ENCODE measurements at places on chromosomes 13 and 19.

GRCh38 chr19:10707440-10707839 is 6.2 kb downstream of the QTRT1 start:
- no peak for DNase-seq

- DNase-seq = no peak
These were observed 89.0 kb upstream of the SPATA13 start for GRCh38 chr13:24071423-24072075.

DNA sequence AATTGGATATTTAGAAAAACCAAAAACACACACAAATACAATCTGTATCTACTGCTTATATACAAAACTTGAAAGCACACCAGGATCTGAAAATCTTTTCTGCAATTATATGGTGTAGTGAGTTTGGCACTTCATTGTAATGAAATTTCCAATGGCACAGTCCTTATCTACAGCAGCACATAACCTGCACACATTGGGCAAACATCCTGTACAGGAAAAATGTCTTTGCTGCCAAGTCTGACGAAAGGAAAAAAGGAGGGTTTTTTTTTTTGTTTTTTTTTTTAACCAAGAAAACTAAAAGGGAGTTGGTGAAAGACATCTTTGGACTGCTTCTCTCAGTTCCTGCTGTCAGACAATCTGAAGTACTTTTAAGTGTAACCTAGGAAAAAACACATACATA is 107.8 kb downstream of the FOXO1 start:
- no peak for DNase-seq

DNA sequence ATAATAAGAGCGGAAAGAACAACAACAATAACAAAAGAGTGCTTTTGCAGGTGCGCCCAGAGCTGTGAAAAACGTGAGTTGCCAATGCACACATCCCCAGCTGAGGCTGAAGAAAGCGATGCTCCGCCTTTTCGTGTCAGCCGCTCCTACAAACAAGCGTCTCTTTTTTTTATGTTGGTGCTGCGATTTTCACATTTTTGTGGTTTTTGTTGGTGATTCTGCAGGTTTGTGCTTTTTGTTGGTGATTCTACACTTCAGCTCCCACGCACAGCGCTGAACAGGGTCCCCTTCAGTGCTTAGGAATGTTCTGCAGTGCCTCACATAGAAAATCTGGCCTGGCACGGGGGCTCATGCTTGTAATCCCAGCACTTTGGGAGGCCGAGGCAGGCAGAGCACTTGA is 7.3 kb upstream of the SBK3 start:
- DNase-seq = no peak

Data from inflammatory macrophage (primary cell).